ENCODE measurements at places on chromosomes 2 and 18.

GRCh38 chr2:124121760-124122275, 96.7 kb downstream of the CNTNAP5 start:
- no peak for DNase-seq
- no peaks in the 10 kb centered on the region for H3K4me1 ChIP-seq
- peaks cover 2% of the 10 kb centered on the region for H3K27me3 ChIP-seq
- H3K4me3 ChIP-seq: no peak overlapping the region
- H3K27ac ChIP-seq: no peak overlapping the region
- H3K36me3 ChIP-seq: no peaks in the 10 kb centered on the region

DNA sequence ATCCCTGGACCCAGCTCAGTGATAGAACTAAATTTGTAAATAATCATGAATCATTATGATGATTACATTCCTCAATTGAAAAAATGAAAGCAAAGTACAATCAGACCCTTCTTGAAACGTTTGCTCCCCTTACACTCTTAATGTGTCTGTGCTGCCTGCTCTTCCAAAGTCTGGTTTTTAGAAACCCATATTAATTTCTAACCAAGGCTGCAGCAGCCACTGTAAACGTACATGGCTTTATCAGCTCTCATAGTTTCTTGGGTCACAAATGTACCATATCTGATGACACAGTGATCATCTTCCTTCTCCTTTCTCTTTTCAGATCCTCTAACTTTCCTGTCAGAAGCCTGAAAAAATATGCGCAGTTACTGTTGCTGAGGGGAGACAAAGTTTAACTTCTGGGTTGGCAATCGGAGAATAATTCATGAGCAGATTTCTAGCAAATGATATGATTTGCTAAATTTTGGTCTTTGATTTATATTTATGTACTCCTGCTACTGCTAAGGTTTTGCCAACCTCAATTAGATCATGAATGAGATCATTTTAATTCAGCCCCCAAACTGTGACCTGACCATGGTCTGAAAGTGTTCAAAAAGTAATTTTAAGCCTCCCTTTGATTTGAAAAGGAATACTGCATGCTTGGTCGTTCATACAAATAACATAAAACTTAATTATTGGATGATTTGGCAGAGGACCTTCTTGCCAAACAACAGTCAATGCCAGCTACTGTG, 12.3 kb downstream of the ZEB2 start:
- H3K36me3 ChIP-seq: no peaks in the 10 kb centered on the region
- no peak overlapping the region for H3K27ac ChIP-seq
- no peak overlapping the region for H3K4me3 ChIP-seq
- no peaks in the 10 kb centered on the region for H3K4me1 ChIP-seq
- no peak for DNase-seq
- peaks cover 10% of the 10 kb centered on the region for H3K27me3 ChIP-seq

GRCh38 chr18:33916200-33916599, 308.5 kb downstream of the NOL4 start:
- DNase-seq: no peak
- no peaks in the 10 kb centered on the region for H3K4me1 ChIP-seq
- H3K36me3 ChIP-seq: no peaks in the 10 kb centered on the region

DNA sequence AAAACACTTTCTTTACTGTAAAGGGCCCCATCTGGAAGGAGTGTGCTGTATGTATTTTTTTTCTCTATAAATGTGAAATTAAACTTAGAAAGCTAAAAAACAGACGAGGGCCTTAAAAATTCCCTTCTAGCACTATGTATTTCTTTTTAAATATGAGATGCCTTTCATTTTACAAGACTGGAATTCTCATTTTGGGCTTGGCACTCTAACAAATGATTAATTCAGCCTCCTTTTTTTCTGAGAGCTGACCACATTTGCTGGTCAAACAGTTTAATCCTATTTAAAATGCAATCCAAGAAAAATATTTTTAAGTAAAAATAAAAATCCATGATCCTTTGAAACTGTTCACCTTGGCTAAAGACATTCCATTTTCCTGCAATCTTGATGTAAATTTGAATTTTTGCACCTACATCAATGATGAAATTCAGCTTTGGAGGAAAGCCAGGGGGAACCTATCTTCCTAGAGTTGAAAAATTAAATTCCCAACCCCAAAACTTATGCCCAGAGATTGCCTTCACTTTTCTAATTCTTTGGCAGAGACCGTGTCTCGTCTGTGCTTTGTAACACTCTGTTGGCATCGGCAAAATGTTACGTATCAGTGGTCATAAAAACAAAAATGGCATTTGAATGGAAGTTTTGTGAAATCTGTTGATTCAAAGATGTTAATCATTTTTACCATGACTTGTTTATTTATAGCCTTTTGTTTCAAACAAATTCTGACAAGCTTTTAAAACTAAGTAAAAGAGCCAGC, 284.5 kb downstream of the ZNF521 start:
- no peaks in the 10 kb centered on the region for H3K27me3 ChIP-seq
- H3K36me3 ChIP-seq: no peaks in the 10 kb centered on the region
- no peak overlapping the region for H3K27ac ChIP-seq
- H3K4me3 ChIP-seq: no peak overlapping the region
- DNase-seq: no peak

GRCh38 chr2:177296040-177296439, 31.5 kb upstream of the NFE2L2 start:
- H3K36me3 ChIP-seq: no peaks in the 10 kb centered on the region
- peaks cover 6% of the 10 kb centered on the region for H3K4me1 ChIP-seq
- no peaks in the 10 kb centered on the region for H3K27me3 ChIP-seq

DNA sequence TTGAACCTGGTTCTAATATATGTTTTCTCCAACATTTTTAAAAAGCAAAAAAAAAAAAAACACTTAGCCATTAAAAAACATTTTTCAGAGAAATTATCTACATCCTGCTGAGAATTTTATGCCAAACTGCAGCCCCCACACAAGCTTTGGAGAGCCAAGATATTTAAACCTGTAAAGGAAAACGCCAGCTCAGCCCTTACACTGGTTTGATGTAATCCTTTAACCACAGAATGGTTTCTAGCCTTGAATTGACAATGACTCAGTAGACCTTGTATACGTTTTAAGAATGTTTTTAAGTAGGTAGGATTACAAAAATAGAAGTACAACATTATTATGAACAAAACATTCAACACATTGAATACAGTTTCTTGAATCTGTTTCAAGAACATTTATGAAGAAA, 113.6 kb downstream of the BABAM2 start:
- no peak overlapping the region for H3K27ac ChIP-seq
- no peak for DNase-seq
- peaks cover 5% of the 10 kb centered on the region for H3K36me3 ChIP-seq
- H3K4me1 ChIP-seq: peaks cover 19% of the 10 kb centered on the region

DNA sequence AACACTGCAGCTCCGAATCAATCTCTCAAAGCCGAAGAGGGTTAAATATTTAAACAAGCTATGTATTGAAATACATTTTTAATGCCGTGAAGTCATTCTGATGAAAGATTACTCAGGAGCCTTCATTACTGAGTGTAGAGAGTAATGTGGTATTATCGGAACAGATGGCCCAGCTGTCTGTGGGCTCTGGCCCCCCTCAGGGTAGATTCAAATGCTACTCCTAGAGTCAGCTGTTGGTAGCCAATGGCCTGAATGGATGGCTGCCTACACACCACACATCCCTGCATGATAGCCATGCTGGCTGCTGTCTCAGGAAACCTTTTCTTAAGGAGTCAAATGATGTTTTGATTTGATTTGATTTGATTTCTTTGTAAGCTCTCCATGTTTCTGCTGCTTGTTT, 732.3 kb upstream of the CELF4 start:
- H3K27ac ChIP-seq: no peak overlapping the region
- no peak for DNase-seq
- no peaks in the 10 kb centered on the region for H3K27me3 ChIP-seq
- no peak overlapping the region for H3K4me3 ChIP-seq

DNA sequence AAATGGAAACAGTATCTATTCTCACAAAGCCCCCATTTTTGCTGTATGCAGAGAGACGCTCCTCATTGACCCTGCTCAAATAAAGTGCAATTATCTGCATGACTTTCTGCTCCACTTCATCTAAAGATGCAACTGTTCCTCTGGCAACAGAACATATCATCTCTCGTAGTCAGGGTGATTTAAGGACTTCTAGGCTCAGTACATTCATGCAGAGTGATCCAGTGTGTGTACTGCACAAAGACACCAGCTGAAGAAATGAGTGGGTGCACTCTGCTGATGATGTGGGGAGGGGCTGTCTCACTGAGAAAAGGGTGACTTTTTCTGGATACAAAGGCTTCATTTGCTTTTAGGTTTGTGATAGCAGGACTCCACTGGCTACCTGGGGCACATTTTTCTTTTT, 355.2 kb downstream of the GALNT13 start:
- H3K27me3 ChIP-seq: no peaks in the 10 kb centered on the region
- H3K27ac ChIP-seq: no peak overlapping the region
- H3K4me1 ChIP-seq: no peaks in the 10 kb centered on the region
- no peak for DNase-seq
- no peak overlapping the region for H3K4me3 ChIP-seq

DNA sequence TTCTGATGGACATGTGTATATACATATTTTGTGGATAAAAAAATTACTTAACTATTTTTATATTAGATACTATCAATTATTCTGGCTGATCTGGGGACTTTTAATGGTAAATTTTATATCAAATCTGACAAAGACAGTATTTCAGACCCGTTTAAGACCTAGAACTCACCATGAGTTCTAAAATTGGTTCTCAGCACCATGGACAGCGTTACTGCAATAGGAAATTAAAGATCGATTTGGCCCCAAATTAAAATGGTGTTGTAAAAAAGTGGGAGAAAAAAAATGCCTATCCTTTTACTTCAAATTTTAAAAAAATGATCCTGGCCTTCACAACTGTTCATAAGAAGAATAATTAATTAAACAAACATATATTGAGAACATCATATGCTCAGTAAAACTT, 919 bp upstream of the SCN2A start:
- H3K27me3 ChIP-seq: peaks cover 5% of the 10 kb centered on the region
- H3K36me3 ChIP-seq: no peaks in the 10 kb centered on the region
- no peak overlapping the region for H3K4me3 ChIP-seq
- no peak for DNase-seq
- H3K4me1 ChIP-seq: no peaks in the 10 kb centered on the region

DNA sequence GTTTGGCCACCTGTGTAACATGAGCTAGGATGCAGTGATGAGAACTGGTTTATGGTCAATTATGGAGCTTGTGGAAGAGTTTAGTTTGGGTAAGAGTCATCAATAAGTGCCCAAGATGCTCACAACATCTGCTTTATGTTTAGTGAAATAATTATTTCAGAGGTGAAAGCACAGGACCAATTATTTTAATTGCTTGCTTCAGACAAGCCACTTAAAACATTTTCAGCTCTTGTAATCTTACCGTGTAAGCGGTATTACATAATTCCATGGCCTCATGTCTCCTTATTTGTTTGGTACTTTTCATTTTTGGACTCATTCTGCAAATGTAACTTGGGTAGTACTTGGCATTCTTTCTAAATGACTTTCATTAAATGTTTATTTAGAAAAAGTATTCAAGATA, 5.4 kb downstream of the B3GNT2 start:
- H3K4me3 ChIP-seq: peak overlapping the region; percentile 91
- H3K4me1 ChIP-seq: peaks cover 87% of the 10 kb centered on the region
- H3K27me3 ChIP-seq: no peaks in the 10 kb centered on the region

DNA sequence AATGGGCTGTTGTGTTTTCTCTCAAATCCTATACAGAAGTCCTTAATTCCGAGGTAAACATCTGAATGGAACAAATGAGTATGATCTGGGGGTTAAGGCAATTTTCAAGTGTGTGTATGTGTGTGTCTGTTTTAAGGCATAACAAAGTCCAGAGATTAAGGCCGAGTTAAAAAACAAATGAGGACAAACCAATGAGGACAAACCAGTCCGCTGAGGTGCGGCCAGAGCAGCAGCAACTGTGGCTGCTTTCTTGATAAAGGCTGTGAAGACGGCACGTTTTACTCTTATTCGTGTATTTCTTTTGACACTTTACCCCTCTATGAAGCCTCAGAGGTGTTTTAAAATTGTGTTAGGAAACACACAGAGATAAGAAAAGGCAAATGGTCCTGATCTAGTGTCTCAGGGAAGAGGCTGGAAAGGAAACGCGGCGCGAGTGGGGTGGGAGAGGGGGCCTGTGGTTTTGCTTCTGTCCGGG, 495 bp upstream of the GULP1 start:
- H3K4me3 ChIP-seq: peak overlapping the region; percentile 32
- H3K4me1 ChIP-seq: peaks cover 7% of the 10 kb centered on the region

- H3K27ac ChIP-seq: no peak overlapping the region
- H3K27me3 ChIP-seq: peaks cover 5% of the 10 kb centered on the region
- no peak overlapping the region for H3K4me3 ChIP-seq
- no peaks in the 10 kb centered on the region for H3K36me3 ChIP-seq
Measured at GRCh38 chr2:149418065-149418464, 87.7 kb downstream of the LYPD6 start.

DNA sequence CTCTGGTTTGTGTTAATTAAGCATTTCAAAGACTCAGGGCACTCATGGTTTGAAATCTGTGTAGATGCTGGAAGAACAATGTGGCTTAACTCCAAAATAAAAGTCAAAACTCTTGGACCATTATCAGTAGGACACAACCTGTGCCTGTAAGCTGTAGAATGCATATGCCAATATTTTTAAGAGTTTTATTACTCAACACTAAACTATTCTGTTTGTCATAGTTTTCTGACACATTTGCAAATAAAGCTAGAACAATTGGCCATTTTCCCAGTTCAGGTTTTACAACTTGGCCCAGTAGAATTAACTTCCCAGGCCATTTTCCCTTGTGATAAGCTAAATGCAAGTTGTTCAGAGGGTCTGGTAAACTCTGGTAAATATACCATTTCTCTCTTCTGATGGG, 713.1 kb downstream of the CBLN2 start:
- no peaks in the 10 kb centered on the region for H3K36me3 ChIP-seq
- no peaks in the 10 kb centered on the region for H3K4me1 ChIP-seq
- no peak for DNase-seq
- H3K27ac ChIP-seq: no peak overlapping the region

GRCh38 chr18:72206814-72207213, 337.3 kb downstream of the CBLN2 start:
- no peaks in the 10 kb centered on the region for H3K27me3 ChIP-seq
- no peak overlapping the region for H3K4me3 ChIP-seq
- no peak overlapping the region for H3K27ac ChIP-seq
- DNase-seq: no peak
- no peaks in the 10 kb centered on the region for H3K4me1 ChIP-seq

- no peak overlapping the region for H3K27ac ChIP-seq
- peaks cover 48% of the 10 kb centered on the region for H3K27me3 ChIP-seq
- no peak for DNase-seq
- peaks cover 13% of the 10 kb centered on the region for H3K4me1 ChIP-seq
- H3K4me3 ChIP-seq: peak overlapping the region; percentile 65
Measured at GRCh38 chr2:222319586-222320435, 21.0 kb upstream of the PAX3 start.

DNA sequence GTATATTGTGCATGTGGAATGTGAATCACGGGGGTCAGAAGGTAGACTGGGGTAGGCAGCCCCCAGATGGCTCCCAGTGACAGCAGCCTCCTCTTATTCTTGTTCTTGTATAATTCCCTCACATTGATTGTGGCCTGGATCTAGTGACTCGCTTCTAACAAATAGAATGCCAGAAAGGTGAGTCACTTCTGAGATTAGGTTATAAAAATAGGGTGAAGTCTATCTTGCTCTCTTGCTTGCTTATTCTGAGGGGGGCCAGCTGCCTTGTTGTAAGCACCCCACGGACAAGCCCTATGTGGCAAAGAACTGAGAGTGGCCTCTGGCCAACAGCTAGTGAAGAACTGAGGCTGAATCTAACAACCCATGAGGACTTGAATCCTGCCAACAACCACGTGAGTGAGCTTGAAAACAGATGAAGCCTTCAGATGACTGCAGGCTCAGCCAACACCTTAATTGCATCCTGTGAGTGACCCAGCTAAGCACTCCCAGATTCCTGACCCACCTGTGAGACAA, 15.6 kb upstream of the RMND5A start:
- DNase-seq: no peak
- no peaks in the 10 kb centered on the region for H3K4me1 ChIP-seq
- H3K36me3 ChIP-seq: no peaks in the 10 kb centered on the region
- H3K27me3 ChIP-seq: no peaks in the 10 kb centered on the region
- H3K4me3 ChIP-seq: no peak overlapping the region

Measured in naive thymus-derived CD8-positive, alpha-beta T cell (primary cell).